Stomach (tissue), 19 donors: ENCODE measurements at places on chromosomes 16 and 17. TPM values are rescaled to one million over a fixed set of nuclear protein-coding genes. Genes with fewer than 3 reads are reported as not detected.

GRCh38 chr17:21034340-21035235 lies 8.2 kb downstream of the USP22 start:
- H3K4me3 ChIP-seq = no peak overlapping the region
- H3K36me3 ChIP-seq = peaks cover 10% of the 10 kb centered on the region
- H3K27ac ChIP-seq = peak overlapping the region; percentile 56
- H3K27me3 ChIP-seq = no peaks in the 10 kb centered on the region
- H3K4me1 ChIP-seq = peaks cover 98% of the 10 kb centered on the region

- H3K4me3 ChIP-seq = no peak overlapping the region
- no peaks in the 10 kb centered on the region for H3K4me1 ChIP-seq
- H3K36me3 ChIP-seq = no peaks in the 10 kb centered on the region
- no peak overlapping the region for H3K27ac ChIP-seq
These were observed 142.8 kb downstream of the AXIN2 start for GRCh38 chr17:65418622-65419021.

GRCh38 chr17:64402469-64402868 lies 11.8 kb upstream of the PECAM1 start:
- no peaks in the 10 kb centered on the region for H3K27me3 ChIP-seq
- no peak overlapping the region for H3K27ac ChIP-seq
- peaks cover 15% of the 10 kb centered on the region for H3K4me1 ChIP-seq
- H3K36me3 ChIP-seq = no peaks in the 10 kb centered on the region

GRCh38 chr16:47308601-47309000 lies 152.3 kb downstream of the ITFG1 start:
- H3K36me3 ChIP-seq = peaks cover 31% of the 10 kb centered on the region
- H3K27me3 ChIP-seq = no peaks in the 10 kb centered on the region
- H3K4me1 ChIP-seq = no peaks in the 10 kb centered on the region
- H3K4me3 ChIP-seq = no peak overlapping the region

- no peak for DNase-seq
- peaks cover 18% of the 10 kb centered on the region for H3K4me1 ChIP-seq
- no peaks in the 10 kb centered on the region for H3K27me3 ChIP-seq
- H3K36me3 ChIP-seq = no peaks in the 10 kb centered on the region
- H3K27ac ChIP-seq = no peak overlapping the region
These were observed 45.6 kb upstream of the LCMT1 start for GRCh38 chr16:25065899-25066298.

DNA sequence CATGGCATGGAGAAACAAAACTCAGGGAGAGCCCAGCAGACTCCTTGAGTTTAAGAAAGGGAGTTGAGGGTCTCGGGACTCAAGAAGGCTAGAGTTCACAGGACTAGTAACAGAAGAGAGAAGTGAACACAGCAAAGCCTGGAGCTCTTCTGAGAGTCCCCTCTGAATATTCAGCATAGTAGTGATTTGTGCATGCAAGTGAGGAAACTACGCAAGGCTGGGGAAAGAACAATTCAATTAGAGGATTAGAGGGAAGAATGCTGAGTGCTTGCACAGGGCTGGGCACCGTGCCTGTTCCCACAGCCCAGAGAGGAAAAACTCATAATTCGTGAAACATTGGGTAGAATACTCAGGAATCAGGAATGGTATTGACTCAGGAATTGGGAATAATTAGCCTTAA lies 540.0 kb upstream of the SALL1 start:
- no peak overlapping the region for H3K27ac ChIP-seq
- DNase-seq = no peak

Gene CTRB1
- not detected for total RNA-seq

Gene ABCC3
- 236 TPM for total RNA-seq

Gene TMEM132E
- 0.55 TPM for total RNA-seq

Gene GPR142
- not detected for total RNA-seq
